ENCODE measurements at places on chromosomes 7 and 10. TPM values are rescaled to one million over a fixed set of nuclear protein-coding genes. Genes with fewer than 3 reads are reported as not detected.

Gene AQP1
- 291 TPM for total RNA-seq

DNA sequence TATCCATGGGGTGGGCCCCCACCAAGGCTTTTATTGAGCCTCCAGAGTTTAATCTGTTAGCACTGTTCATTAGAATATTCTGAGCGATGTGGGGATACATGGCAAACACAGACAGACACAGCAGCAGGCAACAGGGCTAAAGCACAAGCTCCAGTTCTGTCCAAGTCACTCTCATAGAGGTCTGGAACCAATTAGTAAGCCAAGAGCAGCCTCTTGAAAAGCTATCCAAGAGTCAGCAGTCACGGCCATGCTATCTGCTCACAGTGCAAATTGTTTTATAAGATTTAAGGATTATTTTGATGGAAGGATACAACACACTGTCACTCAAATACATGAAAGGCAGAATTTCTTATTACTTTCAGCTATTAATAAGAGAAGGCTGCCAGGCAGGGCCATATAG is 86.4 kb upstream of the DGKB start:
- H3K27ac ChIP-seq: no peak overlapping the region
- H3K4me3 ChIP-seq: no peak overlapping the region
- DNase-seq: no peak
- H3K4me1 ChIP-seq: no peaks in the 10 kb centered on the region
- H3K36me3 ChIP-seq: no peaks in the 10 kb centered on the region

Gene LRRC4
- 1.6 TPM for total RNA-seq

DNA sequence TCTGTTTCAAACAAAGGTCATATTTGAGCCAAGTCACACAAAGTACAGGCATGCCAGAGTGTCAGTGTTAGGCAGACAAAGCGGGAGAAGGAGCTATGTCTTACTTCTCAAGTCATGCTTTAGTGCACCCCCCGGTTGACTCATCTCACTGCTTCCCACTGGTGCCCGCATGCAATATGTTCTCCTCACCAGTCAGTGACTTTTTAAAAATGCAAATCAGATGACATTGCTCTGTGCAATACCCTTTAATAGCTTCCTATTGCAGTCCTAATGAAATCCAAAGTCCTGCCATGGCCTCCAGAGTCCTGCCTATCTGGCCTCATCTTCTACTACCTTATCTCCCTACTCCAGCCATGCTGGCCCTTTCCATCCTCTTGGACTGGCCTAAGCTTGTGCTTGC is 429.1 kb downstream of the ACTR3B start:
- no peaks in the 10 kb centered on the region for H3K27me3 ChIP-seq
- no peak overlapping the region for H3K4me3 ChIP-seq
- no peak overlapping the region for H3K27ac ChIP-seq
- no peaks in the 10 kb centered on the region for H3K36me3 ChIP-seq

DNA sequence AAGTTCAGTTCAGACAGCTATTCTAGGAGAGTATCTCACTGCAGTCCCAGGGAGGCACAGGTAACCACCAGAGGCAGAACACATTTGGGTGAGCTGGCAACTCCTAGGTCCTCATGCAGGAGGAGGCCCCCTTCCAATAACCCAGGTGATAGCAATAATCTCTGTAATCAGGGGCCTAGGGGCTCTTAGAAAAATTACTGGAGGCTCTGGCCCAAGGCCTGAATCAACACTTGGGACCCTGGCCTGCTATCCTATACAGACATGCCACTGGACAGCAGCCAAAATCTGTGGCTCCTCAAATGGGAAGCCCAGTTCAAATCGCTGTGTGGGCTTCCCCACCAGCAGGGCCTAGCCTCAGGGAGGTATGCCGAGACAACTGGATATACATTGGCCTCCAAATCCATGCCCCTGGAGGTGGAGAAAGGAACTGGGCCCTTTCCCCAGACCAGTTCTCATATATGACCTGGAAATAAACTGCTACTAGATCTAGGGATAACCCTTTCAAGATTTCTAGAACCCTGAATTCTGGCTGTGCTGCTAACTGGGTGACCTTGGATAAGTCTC is 1.6 kb downstream of the AVPI1 start:
- no peak overlapping the region for H3K27ac ChIP-seq
- no peaks in the 10 kb centered on the region for H3K27me3 ChIP-seq
- peaks cover 23% of the 10 kb centered on the region for H3K4me1 ChIP-seq
- no peaks in the 10 kb centered on the region for H3K36me3 ChIP-seq
- H3K4me3 ChIP-seq: peak overlapping the region; percentile 2
- DNase-seq: no peak

GRCh38 chr10:2541176-2541575 is 526.2 kb upstream of the PFKP start:
- no peaks in the 10 kb centered on the region for H3K4me1 ChIP-seq
- DNase-seq: no peak

Gene TLX1
- not detected for total RNA-seq

- H3K27ac ChIP-seq: no peak overlapping the region
- H3K4me1 ChIP-seq: no peaks in the 10 kb centered on the region
- no peaks in the 10 kb centered on the region for H3K27me3 ChIP-seq
- no peak overlapping the region for H3K4me3 ChIP-seq
- DNase-seq: no peak
These were observed 102.5 kb upstream of the CCDC6 start for GRCh38 chr10:60008816-60009215.

DNA sequence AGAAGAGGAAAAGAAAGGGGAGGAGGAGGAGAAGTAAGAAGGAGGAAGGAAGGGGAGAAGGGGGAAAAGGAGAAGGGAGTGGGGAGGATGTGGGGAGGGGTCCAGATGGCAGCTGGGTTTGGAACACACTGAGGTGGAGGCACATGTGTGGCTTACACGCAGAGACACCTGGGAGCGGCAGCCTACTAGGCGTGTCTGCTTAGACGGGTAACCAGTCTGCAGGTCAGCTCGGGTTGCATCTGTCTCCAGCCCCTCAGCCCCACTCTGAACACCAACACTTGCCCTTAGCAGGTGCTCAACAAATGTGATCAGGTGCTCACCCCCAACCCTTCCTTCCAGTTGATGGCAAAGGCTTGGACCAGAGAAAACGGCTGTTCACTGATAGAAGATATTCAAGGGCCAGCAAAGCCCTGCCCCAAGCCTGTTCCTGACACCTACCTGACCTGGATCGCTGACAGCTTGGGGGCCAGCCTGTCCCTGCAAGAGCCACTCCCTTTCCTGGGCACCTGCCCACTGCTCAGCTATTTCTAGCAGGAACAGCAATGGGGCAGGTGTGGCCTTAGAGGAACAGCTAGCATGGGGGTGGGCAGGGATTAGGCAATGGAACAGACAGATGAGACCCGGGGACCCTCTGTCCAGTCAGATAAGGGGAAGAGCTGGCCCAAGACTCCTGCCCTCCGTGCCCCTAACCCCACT is 70.5 kb downstream of the SH3PXD2A start:
- H3K27me3 ChIP-seq: no peaks in the 10 kb centered on the region
- H3K4me1 ChIP-seq: no peaks in the 10 kb centered on the region
- H3K27ac ChIP-seq: no peak overlapping the region
- no peak overlapping the region for H3K4me3 ChIP-seq

DNA sequence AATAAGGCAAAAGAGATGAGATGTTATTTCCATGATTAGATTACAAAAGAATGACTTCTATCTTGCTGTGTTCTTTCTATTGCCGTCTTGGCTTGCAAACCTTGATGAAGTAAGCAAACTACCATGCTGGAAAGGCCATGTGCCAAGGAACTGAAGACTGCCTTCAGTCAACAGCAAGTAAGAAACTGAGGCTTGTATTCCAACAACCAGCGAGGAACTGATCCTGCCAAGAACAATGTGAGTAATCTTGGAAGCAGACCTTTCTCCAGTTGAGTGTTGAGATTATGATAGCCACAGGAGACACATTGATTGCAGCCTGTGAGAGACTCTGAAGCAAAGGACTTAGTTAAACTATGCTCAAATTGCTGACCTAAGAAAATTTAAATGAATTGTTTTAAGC is 164.6 kb upstream of the GRM3 start:
- DNase-seq: no peak
- H3K4me3 ChIP-seq: no peak overlapping the region
- no peaks in the 10 kb centered on the region for H3K4me1 ChIP-seq
- no peak overlapping the region for H3K27ac ChIP-seq
- H3K36me3 ChIP-seq: no peaks in the 10 kb centered on the region

Gene AOC1
- 170 TPM for total RNA-seq

Gene BPGM
- 21.2 TPM for total RNA-seq

DNA sequence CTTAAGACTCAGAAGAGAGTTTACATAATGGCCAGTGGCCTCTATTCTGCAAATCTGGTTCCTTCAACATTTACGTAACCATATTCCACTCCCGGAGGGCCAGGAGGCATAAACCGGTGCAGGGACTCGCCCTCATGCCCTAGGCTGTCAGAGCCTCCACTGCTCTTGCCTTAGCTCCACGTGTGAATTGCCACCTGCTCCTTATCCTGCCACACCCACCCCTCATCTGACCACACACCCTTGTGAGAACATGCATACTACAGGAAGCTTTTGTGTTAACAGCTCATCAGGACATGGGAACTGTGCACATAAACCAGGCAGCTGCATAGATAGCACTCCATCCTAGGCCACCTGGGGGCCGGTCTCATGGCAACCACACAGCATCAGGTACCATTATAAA is 146.7 kb upstream of the PFKP start:
- H3K4me3 ChIP-seq: no peak overlapping the region
- no peak overlapping the region for H3K27ac ChIP-seq
- no peak for DNase-seq
- no peaks in the 10 kb centered on the region for H3K4me1 ChIP-seq
- H3K27me3 ChIP-seq: no peaks in the 10 kb centered on the region
